ENCODE measurements at places on chromosomes 16 and 17.

- DNase-seq, result no peak
Measured at GRCh38 chr17:28001149-28001548, 41.3 kb upstream of the NLK start.

- DNase-seq, result peak; percentile 68
Measured at GRCh38 chr16:15482068-15482747, 47.8 kb downstream of the BMERB1 start.

DNA sequence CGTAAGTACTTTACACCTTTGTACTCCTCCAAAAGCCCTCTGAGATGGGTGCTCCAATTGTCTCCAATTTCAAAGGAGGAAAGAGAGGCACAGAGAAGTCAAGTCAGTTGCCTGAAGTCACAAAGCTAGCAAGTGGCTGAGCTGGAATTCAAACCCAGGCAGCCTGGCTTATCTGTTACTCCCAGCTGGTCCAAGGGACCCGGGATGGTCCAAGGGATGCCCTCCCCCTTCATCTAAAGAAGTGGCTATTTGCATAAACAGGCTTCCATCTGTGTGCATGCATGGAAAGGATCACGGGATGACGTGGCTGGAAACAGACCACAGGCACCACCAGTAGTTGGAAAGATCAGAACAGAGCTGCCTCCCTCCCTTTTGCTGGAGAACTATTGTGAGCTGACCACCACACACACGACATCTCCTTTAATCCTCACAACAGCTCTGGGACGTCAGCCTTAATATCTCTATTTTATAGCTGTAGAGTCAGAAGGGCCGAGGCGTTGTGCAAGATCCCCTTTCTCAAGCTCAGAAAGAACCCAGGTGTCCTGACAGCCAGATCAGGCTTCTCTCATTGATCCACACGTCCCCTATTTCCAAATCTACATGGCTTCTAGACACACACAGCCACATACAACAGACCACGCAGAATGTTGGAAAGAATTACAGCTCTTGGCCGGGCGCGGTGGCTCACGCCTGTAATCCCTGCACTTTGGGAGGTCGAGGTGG, 10.9 kb upstream of the COL1A1 start:
- DNase-seq, result no peak

- no peak for DNase-seq
Measured at GRCh38 chr16:89286096-89286495, 68.6 kb downstream of the ZNF778 start.

GRCh38 chr17:35709874-35710273, 21.6 kb upstream of the RASL10B start:
- no peak for DNase-seq

- DNase-seq, result no peak
Measured at GRCh38 chr17:79650861-79651260, 40.0 kb upstream of the RBFOX3 start.

DNA sequence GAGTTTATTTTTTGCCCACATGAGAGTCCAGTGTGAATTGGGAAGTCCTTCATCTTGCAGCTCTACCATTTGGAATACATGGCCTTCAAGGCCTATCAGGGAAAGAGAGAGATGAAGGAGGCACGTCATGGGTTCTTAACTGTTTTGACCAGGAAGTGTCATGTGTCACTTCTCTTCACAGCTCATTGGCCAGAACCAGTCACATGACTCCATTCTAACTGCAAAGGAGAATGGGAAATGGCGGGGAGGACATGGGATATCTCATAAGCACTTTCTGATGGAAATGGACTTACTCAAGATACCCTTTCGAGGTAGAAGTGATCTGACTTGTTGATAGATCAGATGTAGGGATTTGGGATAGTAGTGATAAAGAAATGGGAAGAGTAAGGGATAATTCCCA, 57.9 kb upstream of the CES5A start:
- DNase-seq, result no peak

- peak; percentile 17 for DNase-seq
Measured at GRCh38 chr16:68265078-68265920, 973 bp downstream of the SLC7A6 start.

- DNase-seq, result no peak
Measured at GRCh38 chr17:51088287-51088686, 32.4 kb downstream of the SPAG9 start.

DNA sequence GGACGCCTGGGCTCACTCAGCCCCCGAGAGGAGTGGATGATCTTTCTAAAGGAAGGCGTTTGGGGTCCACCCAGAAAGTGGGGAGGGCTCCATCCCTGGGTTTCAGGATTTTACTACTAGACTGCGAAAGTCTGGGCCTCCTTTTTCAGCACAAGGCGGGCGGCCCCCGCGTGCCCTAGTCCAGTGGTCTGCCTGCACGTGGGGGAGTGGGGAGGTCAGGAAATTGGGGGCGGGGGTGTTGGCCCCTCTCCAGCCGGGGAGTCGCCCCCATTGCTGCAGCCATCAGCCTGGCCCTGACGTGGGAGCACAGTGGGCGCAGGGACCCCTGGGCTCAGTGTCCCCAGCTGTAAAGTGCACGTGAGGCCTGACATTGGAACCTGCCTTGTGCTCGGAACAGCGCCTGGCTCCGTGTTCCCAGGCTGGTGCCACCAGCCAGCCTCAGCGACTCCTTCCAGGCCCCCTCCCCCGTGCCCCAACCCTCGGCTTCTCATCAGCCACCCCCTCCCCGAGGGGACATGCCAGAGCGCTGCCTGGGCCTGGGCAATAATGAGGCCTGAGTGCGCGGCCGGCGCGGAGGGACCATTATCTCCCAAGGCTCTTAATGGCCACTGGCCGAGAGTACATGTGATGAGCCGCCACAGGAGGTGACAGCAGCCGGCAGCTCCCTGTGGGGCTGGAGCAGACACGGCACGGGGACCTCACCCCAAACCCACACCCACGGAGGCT, 2.4 kb upstream of the C1QTNF8 start:
- no peak for DNase-seq

DNA sequence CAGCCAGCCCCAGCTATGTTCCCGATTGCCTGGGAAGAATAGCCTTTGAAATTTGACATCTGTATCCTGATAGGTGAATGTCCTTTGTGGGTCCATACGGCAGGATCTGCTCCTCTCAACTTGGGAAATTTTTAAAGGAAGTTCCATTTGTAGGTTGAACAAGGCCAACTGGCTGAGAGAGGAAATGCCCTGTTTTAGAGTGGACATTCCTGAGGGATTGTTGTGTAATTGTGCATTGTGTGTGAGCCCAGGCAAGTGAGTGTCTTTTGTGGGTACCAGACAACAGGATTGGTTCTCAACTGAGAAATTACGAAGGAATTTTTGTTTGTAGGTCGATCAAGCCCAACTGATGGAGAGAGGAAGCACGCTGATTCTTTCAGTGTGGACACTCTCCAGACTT, 2.6 kb upstream of the CPHXL2 start:
- DNase-seq, result no peak

GRCh38 chr17:68613739-68614298, 12.7 kb upstream of the FAM20A start:
- peak; percentile 28 for DNase-seq

DNA sequence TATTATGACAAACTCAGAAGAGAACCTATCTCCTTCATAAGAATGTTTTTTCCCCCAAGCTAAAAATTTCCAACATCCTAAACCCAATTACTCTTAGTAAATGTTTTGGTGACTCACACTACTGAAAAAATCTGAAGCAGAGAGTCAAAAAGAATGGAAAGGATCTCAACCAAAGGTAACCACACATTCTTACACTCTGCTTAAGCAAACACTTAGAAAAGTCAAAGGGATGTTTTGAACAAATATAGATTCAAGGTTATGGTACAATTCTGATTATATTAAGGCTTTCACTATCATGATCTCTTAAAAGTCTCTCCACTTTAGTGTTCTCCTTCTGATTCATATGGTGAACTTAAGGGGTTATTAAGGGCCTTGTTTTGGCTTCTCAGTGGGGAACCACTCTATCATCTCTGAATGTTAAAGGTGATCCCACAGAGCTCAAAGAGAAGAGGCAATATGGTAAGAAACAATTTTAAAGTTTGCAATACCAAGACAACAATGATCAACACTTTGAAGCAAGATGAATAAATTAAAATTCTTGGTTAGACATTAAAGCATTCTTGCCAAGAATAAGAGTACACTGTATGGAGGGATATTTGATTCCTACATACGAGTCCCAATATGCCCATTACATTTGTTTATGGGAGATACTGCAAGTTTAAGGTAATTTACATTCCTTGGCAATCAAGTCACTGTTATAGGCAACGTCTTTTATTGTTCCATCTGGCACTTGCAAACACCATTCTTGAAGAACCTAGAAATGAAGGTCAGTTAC, 69.2 kb downstream of the CDC27 start:
- DNase-seq, result peak; percentile 8

DNA sequence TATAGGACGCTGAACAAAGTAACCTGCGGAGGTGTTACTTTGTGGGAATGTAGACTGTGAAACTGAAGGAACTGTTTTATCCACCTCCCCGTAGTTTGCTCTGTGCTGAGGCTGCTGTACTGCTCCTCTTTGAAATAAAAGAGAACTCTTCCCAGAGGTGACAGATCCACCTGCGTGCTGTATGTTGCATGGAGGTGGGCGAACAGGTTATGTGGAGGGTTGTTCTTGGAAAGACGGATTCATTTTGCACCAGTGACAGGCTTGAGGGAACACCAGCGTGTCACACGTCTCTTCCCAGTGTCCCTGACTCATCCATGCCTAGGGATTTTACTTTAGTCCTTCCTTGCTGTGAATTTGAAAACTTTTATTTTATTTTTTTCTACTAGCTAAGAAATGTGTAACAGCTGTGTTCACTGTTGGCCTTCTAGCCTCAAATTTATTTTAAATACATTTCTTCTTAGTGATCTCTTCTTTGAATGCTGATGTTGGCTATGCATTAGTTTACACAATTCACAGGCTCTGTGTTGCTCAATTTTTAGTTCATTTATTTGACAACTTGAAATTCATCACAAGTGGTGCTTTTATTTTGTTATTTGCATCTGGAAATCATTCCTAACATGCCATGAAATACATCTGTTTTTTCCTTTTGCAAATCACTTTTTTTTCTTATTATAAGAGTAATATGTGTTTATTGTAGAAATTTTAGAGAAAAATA, 512.4 kb downstream of the CDH13 start:
- no peak for DNase-seq

GRCh38 chr16:4115209-4115948, 863 bp downstream of the ADCY9 start:
- DNase-seq, result peak; percentile 50

- DNase-seq, result no peak
Measured at GRCh38 chr17:58991718-58992331, 114.9 kb downstream of the TRIM37 start.

- DNase-seq, result no peak
Measured at GRCh38 chr17:69103557-69104233, 38.0 kb downstream of the ABCA6 start.

- DNase-seq, result no peak
Measured at GRCh38 chr17:71447644-71448043, 673.2 kb upstream of the SOX9 start.

GRCh38 chr16:66265048-66265415, 101.5 kb upstream of the CDH5 start:
- no peak for DNase-seq

DNA sequence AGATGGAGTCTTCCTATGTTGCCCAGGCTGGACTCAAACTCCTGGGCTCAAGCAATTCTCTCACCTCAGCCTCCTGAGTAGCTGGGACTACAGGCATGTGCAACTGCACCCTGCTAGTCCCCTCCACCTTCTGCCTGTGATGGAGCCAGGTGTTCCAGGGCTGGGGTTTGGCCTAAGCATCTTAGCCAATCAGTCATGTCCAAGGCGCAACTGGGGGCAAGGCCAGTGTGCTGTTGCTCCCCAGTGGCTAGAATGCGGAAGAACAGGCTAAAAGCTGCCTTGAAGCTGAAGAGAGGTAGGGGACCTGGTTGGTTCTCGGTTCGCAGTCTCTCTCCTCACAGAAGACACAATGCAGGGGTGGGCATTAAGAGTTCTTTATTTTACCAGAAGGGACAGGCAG, 18.6 kb downstream of the FLOT2 start:
- DNase-seq, result peak; percentile 54

GRCh38 chr16:49548325-49548970, 174.8 kb downstream of the C16orf78 start:
- DNase-seq, result no peak

- no peak for DNase-seq
Measured at GRCh38 chr17:4480929-4481898, 17.5 kb upstream of the SPNS2 start.

DNA sequence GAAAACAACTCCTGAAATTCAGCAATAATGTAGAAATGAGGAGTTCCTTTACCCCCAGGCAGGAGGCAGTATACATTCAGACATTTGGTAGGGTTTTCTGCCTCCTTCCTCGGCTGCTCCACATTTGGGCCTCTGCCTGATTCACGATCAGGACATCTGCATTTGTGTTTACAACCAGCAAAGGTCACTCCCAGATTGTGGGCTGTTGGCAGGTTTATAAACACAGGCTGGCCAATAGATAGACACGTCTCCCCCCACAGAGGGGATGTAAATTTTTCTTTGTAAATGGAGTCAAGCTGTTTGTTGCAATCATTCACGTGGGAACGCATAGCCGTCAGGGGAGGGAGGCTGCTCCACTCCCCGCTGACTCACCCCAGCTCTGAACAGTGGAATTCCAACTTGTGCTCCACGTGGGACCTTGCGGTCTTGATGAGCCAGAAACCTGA, 252.1 kb upstream of the N4BP1 start:
- no peak for DNase-seq

DNA sequence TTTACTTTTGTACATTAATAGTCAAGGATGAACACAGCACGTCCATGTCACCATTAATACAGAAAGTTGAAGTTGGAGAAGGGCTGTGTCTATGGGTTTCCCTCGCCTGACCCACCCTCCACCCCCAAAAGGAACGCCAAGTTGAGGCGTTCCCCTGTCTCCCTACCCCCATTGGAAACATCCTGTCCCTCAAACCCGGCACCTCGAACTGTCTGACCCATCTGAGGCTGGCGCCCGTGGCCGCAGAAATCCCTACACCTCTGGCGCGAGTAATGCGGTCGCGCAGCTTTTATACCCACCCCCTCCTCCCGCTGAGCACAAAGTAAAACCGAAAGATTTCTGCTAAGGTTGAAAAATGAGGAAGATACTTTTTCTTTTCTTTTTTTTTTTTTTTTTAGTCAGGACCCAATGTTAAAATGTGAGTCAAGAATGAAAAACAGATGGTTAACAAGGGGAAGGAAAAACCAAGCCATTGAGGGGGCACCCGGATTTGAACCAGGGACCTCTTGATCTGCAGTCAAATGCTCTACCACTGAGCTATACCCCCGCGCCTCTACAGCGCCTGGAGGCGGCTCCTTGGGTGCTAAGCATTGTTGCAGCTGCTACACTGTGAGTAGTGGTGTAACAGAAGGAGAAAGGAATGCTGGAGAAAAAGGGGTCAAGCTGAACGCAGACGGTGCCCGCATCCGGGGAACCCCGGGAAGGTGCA, 887 bp upstream of the LASP1 start:
- peak; percentile 90 for DNase-seq

GRCh38 chr17:37054894-37055293, 106.1 kb downstream of the AATF start:
- DNase-seq, result no peak

DNA sequence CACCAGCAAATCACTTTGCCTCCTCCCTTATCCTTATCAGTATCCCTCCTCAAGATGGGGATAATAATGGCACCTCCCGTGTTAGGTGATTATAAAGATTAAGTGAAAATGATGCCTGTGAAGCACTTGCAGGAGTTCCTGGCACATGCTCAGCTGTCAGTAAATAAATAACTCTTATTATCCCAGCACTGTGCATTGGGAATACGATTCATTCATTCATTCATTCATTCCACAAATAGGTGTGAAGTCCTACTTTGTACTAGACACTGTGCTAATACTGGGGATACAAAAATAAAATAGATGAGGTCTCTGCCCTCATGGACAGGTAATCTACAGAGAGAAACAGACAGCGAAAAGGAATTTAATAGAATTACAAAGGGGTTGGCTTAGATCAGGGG, 2.0 kb downstream of the XYLT2 start:
- no peak for DNase-seq

GRCh38 chr16:70736465-70737376, 50.9 kb upstream of the MTSS2 start:
- DNase-seq, result no peak

All from COLO829 (cell line).